ENCODE measurements at places on chromosomes 16 and 17.

DNA sequence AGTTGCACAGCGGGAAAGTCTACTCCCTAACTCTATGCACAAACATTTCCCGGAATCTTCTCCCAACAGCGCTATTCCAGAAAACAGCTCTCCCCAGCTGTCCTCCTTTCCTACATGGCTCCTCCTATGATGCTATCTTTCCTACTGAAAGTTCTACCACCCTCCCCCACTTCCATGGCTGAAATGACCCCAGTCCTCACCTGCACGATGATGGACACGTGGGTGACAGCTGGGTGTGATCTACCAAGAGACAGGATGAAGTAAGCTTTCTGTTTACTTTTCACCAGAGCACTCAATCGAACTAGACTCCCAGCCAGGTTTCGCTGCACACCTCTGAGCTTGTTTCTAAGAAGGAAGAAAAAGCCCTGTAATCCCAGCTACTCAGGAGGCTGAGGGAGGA, 10.7 kb downstream of the CTC1 start:
- DNase-seq, result no peak

GRCh38 chr16:27293343-27293742, 20.4 kb upstream of the IL4R start:
- no peak for DNase-seq

DNA sequence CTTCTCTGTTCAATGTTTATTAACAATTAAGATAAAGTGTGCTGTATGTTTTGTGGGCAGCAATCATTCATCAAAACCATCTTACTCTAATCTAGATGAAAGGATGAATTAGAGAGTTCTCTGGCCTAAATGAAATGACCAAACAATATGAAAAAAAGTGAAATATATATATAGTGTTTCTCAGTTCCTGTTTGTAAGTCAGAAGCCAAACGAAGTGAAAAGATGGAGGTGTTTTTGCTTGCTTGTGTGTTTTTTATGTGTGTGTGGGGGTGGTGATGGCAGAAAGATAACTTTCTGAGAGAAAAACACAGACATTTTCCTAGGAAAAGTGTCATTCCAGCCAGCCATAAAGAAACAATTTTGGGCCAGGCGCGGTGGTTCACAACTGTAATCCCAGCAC, 138.6 kb downstream of the CDH8 start:
- no peak for DNase-seq

GRCh38 chr16:51762081-51762996, 611.3 kb upstream of the SALL1 start:
- peak; percentile 81 for DNase-seq

- DNase-seq, result no peak
These were observed 374.5 kb upstream of the MON1B start for GRCh38 chr16:76816475-76816874.

GRCh38 chr17:69320210-69320907, 6.6 kb downstream of the ABCA5 start:
- DNase-seq, result no peak

DNA sequence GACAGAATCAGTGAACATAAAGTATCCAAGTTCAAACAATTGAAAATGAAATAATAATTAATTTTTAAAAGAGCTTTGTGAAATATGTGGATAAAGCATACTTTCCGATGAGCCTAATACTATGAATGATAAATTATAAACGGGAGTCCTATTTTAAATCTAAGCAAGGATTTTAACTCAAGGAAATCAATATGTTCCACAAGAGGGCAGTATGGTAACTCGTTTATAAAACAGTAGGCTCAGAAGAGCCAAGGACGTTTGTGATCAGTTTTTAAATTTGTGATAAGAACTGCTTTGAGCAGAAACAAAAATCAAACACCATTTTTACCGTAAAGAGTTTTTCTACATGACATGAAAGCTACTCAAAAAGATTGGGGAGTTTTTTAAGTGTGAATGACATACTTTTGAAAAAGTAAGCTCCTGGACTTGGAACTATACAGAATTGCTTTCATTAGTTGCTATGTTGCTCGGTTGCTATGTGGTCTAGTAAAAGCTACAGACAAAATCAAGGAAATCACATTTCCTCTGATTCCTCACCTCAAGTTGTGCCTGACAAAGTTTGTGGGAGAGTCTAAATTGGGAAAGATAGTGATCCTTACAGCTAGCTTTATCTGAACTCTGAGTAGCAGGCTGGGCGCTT, 11.8 kb upstream of the TEKT1 start:
- no peak for DNase-seq

GRCh38 chr17:32516450-32516849, 29.7 kb downstream of the CDK5R1 start:
- no peak for DNase-seq

DNA sequence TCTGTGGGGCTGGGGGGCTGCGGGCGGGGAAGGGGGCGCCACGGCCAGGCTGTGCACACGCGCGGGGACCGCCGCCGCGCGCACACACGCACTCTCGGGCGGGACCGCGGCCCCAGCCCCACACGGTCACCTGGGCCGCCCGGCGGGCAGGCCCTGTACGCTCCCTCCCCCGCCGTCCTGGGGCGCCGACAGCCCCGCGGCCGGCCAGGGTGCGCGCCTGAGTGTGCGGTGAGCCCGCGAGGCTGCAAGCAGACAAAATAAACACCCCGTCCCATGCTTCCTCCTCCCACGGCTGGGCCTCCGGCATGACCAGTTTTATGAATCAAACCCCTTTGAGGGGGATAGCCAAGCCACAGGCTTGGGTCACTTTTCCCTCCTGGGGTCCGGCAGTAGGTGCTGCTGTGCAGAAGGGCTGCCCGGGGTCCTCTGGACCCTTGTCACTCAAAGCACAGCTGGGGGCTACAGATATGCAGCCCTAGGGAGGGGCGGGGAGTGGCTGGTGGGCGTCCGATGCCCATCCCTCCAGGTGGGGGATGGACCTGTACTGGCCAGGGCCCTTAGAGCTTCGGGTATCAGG, 441 bp downstream of the VASN start:
- no peak for DNase-seq

DNA sequence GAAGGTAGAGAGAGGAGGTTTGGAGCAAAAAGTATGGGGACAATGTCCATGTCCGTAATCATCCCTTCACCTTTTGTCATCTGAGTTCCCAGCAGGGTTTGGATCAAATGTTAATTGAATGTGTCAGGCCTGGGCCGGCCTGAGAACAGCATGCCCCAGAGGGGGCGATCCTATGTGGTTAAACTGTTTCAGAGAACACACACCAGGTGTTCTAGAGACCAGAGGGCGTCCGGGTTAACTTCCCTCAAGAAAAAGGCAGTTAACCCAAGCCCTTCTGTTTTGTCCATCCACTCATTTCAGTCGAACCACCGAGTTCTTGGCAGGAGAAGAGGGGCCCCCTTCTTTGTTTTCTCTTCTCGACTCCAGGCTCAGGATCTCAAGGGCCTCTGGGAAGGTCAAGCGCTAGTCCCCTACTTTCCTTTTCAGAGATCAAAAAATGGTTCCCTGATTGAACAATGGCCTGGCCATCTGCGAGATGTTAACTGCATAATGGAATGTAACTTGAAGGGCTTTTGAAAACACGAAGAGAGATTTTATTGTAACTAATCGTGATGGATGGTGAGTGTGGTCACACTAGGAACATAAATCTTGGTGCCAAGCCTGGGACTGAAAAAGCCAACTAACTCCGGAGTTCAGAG, 142.5 kb downstream of the IRX3 start:
- DNase-seq, result peak; percentile 14

DNA sequence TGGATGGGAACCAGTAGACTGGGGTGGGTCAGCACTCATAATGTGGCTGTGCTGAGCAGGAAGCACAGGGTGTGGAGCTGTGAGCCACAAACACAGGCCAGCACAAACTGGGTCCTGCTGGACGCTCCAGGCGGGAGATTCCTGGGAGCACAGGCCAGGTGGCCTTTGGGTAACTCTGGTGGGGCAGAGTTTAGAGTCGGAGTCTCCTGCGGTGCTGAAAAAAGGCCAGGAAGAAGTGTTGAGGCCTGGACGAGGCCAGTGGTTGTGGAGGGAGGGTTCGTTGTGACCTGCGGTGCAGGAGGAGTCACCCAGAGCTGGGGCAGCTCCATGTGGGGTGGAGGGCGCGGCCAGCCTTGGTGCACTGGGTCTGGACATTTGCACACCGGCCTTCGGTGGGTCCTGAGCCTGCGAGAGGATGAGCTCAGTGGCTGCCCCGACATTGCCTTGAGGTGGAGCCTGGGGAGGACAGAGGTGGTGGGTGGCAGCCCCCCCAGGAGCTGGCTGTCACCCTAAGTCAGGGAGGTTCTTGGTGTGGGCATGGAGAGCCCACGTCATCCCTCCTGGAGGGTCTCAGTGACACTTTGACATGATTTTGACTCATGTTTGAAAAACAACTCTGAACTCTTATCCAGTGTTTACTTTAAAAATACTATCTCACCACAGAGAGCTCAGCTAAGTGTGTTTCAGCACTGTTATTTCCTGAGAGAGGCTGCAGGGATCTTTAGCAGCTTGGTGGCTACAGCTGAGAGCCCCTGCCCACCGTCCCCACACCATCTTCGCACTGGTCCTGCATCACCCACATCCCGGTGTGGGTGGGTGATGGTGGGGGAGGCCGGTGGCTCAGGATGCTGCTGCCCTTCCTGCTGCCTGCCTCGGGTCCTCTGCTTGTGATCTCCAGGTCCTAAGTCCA, 98.7 kb downstream of the NPIPB11 start:
- DNase-seq, result no peak

- DNase-seq, result no peak
These were observed 38.3 kb downstream of the MGAT5B start for GRCh38 chr17:76906463-76906862.

All from right renal pelvis (tissue), 4 donors.